ENCODE measurements at places on chromosomes 2 and 18.

GRCh38 chr2:127485051-127485693, 41.1 kb downstream of the IWS1 start:
- no peak for DNase-seq

DNA sequence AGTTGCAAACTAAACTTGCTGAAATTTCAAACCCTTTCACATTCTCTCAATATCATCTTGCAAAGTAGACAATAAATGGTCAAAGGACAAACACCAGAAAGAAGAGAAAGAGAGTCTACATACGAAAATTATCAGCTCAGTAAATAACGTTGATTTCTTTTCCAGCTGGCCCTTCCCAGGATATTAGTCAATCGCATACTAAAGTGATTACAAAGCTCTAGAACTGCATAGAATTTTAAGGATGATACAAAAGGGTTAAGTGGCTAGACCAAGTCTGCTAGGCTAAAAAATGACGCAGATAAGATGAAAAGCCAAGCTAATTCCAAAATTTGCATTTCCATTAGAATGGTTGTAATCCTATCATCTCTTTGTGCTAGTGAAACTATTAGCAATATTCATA, 405.7 kb downstream of the FBXO15 start:
- DNase-seq = no peak

DNA sequence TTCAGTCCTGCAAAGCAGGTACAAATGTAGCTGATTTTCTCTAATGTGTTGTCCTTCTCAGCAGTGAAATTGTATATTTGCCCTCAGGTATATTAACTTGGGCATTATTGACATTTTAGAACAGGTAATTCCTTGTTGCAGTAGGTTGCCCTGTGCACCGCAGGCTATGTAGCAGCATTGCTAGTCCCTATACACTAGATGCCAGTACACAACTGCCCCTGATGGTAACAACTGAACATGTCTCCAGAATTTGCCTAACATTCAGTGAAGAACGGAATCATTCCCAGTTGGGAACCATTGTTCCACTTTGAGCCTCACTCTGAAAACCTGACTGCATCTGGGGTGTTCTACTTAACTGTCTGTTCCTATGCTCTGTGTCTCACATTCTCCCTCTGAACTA, 23.1 kb upstream of the TFPI start:
- DNase-seq = no peak

GRCh38 chr2:217746808-217747207, 256.0 kb downstream of the TNS1 start:
- DNase-seq = no peak

GRCh38 chr2:127953128-127953718, 67.5 kb upstream of the AMMECR1L start:
- peak; percentile 76 for DNase-seq

DNA sequence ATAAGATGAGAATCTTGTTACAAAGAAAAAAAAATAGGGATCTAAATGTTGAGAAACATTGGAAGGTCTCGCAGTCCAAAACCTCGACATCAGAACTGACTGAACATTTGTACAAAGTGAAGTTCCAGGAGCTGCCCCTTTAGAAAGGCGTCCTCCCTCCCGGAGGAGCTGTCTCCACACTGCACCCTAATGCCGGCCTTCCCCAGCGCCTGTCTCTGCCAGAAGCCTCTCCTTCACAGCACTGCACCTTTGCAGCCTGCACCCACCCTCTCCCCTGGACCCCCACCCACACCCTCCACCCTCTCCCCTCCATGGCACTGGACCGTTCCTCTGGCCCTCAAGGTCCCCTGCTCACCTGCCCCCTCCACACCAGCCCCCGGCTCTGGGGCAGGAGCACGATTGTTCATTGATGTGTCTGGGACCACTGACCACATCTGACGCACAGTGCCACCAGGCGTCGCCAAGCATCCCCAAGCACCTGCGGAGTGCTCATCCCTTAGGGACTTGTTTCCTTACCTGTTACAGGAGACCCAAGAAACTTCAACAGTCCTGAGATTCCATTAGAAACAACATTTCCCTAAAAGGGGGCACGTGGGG, 90.3 kb upstream of the SNTG2 start:
- DNase-seq = no peak

- peak; percentile 49 for DNase-seq
Observed at GRCh38 chr18:59145055-59145454, 5.4 kb downstream of the SEC11C start.

- no peak for DNase-seq
Observed at GRCh38 chr2:195604706-195605105, 52.3 kb upstream of the SLC39A10 start.

GRCh38 chr18:32902568-32903330, 129.9 kb upstream of the KLHL14 start:
- DNase-seq = no peak

- no peak for DNase-seq
Observed at GRCh38 chr2:239278361-239278760, 122.5 kb downstream of the HDAC4 start.

GRCh38 chr2:166614029-166614428, 120.0 kb upstream of the SCN7A start:
- no peak for DNase-seq

DNA sequence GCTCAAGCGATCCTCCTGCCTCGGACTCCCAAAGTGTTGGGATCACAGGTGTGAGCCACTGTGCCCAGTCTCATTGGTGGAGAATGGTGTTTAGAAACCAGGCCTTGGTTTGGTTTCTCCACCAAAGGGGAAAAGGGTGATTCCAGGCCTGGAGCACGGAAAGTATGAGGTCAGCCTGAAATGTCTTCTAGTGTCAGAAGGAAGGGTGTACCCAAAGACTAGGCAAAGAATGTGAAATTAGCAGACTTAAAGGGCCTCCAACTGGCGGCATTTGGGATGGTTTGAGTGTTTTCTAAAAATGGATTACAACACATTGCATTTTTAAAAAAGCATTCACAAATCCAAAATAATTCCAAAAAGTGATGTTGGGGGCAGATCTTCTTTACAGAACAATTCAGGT, 139.6 kb downstream of the SH3BP4 start:
- no peak for DNase-seq

GRCh38 chr2:9800975-9801726, 42.1 kb upstream of the TAF1B start:
- DNase-seq = no peak

DNA sequence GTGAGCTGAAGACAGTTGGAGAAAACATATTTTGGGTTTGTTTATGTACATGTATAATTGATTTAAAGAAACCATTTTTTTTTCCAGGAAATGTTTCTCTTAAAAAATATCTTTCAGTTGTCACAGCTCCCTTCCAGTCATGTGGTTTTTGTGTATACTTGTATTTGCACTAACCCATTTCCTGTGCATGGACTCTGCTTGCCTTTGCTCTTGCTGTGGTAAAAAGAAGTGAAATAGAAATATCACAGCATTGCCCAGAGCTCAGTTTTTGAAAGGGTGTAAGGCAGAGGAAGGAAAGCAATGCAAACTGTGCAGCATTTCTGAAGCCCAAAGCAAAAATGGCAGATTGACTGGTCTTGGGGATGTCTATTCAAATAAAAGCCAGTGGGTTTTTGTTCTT, 10.4 kb upstream of the DOCK10 start:
- no peak for DNase-seq

- DNase-seq = no peak
Observed at GRCh38 chr2:220999356-220999755, 572.7 kb downstream of the EPHA4 start.

DNA sequence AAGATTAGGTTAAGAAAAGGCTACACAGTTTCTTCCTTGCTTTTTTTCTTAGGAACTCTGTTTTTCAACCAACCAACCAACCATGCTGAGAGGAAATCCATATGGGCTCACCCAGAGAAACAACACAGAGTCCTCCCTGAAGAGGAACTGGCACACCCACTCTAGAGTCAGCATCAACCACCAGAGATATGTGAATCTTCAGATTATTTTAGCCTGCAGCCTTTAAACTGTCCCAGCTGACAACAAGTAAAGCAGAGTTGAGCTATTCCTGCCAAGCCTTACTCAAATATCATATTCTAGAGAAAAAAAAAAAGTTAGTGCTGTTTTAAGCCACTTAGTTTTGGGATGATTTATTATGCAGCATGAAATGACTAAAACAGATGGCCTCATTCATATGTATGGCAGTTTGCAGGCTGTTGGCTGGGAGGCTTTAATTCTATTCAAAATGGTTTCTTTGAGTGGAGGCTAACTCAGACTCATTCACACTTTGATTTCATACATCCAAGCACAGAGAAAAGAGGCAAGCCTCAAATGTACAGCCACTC, 1637.7 kb upstream of the LRRTM1 start:
- DNase-seq = no peak

DNA sequence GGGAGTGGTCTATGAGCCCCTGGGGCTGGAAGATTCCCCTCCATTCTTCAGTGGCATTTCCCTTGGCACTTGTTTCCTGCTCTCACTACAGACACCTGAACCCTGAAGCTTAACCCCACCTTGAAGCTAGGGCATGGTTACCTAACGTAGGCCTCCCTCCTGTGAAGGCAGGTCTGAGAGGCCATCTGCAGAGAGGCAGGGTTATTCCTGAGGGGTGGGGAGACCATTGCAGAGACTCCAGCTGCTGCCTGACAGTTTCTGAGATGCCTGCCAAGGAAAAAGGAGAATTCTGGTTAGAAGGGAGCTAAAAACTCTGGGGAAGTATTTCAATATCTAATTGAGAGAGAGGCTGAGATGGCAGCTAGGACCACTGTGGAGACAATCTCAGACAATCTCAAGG, 119.3 kb upstream of the NDUFV2 start:
- DNase-seq = no peak

GRCh38 chr18:8835521-8835953, 130.2 kb downstream of the MTCL1 start:
- DNase-seq = peak; percentile 65

GRCh38 chr2:78646533-78647364, 378.8 kb upstream of the REG3G start:
- no peak for DNase-seq

- no peak for DNase-seq
Observed at GRCh38 chr2:29580223-29580622, 341.2 kb downstream of the ALK start.

- no peak for DNase-seq
Observed at GRCh38 chr18:61589724-61590065, 256.5 kb downstream of the CDH20 start.

- DNase-seq = no peak
Observed at GRCh38 chr2:219245899-219246230, 586 bp downstream of the STK16 start.

- DNase-seq = no peak
Observed at GRCh38 chr18:47809420-47809819, 121.0 kb downstream of the SMAD2 start.

- no peak for DNase-seq
Observed at GRCh38 chr2:187964746-187965145, 326.9 kb upstream of the GULP1 start.

DNA sequence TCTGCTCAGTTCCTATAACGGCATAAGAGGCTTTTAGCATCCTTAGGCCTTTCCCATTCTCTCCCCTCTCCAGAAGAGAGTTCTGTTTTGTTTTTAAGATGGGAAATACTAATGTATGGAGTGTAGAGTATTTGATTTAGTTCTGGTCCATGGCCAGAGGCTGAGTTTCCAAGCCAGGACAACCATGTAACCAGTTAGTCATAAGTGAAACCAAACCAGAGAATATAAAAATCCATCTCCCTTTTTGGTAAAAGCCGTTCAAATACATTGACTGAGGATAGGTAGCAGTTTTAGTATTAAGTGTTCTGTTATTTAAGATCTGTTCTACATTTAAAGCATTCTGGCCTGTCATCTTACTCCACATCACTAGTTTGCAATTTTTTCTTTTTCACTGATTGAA, 3.1 kb downstream of the PSMD1 start:
- DNase-seq = no peak

DNA sequence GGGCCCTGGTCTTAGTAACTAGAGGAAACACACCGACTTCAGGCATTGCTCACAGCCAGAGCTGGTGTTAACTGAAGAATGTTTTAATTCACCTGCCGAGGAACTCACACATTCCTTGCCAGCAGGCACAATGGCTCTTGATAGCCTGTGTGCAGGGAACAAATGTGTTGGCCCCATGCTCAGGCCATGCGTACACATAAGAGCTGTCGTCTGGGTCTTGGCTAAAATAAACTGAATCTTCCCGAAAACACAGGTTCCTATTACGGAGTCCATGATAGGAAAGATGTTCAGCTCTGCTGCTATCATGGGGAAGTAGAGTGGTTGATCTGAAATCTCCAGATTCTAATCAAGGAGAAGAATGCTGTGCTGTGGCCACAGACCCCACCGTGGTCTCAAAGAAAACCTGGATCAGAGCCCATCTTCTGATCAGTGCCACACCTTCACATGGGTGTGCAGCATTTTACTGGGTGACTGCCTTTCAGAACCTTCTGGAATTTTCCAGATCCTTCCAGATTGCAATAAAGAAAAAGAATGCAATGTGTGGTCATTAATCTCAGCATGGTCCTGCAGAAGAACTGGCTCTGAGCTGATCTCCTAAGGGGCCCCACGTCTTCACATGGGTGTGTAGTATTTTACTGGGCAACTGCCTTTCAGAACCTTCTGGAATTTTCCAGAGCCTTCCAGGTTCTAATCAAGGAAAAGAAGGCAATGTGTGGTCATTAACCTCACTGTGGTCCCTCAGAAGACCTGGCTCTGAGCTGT, 17.2 kb downstream of the MBP start:
- no peak for DNase-seq

- DNase-seq = no peak
Observed at GRCh38 chr2:28461056-28461455, 34.8 kb upstream of the PLB1 start.

- DNase-seq = no peak
Observed at GRCh38 chr2:238963161-238963970, 115.5 kb downstream of the TWIST2 start.

DNA sequence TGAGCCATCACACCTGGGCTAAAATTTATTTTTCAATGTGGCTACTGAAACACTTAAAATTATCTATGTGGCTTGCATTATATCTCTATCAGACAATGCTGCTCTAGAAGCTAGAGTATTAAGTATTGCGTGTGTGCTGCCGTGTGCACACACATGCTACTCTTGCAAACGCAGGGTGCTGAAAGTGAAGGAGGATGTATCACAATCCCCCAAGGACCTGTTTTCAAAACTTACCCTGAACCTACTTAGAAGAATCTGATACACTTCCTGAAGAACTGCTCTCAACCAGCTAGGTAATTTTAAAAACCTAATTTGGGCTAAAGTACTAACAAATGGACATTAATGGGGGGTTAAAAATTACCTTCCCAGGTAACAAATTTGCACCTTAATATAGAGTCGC, 66.5 kb downstream of the EPHA4 start:
- no peak for DNase-seq

Measured in left lobe of liver (tissue), 2 donors.